ENCODE measurements at places on chromosomes 5 and 9. TPM values are rescaled to one million over a fixed set of nuclear protein-coding genes. Genes with fewer than 3 reads are reported as not detected.

FOXD4L3 gene
- not detected for total RNA-seq

IFNA13 gene
- not detected for total RNA-seq

PCDHGB3 gene
- 6.1 TPM for total RNA-seq

CLK4 gene
- 5.2 TPM for total RNA-seq

RNF180 gene
- total RNA-seq: 2.6 TPM

IQGAP2 gene
- 1.4 TPM for total RNA-seq

DNAI1 gene
- not detected for total RNA-seq

DMRTA1 gene
- 0.26 TPM for total RNA-seq

FGF18 gene
- not detected for total RNA-seq

FOXD4 gene
- 0.24 TPM for total RNA-seq

ISL1 gene
- not detected for total RNA-seq

SPATA31C1 gene
- total RNA-seq: not detected

SLC6A7 gene
- not detected for total RNA-seq

PCDHB9 gene
- 0.08 TPM for total RNA-seq
